ENCODE measurements at places on chromosomes 7 and 10.

GRCh38 chr10:17003151-17003550 lies 126.5 kb downstream of the CUBN start:
- DNase-seq, result peak; percentile 93

- DNase-seq, result peak; percentile 71
These were observed 242.7 kb upstream of the SEMA3C start for GRCh38 chr7:81161451-81162075.

- DNase-seq, result no peak
These were observed 10.5 kb upstream of the GATAD1 start for GRCh38 chr7:92436612-92437445.

DNA sequence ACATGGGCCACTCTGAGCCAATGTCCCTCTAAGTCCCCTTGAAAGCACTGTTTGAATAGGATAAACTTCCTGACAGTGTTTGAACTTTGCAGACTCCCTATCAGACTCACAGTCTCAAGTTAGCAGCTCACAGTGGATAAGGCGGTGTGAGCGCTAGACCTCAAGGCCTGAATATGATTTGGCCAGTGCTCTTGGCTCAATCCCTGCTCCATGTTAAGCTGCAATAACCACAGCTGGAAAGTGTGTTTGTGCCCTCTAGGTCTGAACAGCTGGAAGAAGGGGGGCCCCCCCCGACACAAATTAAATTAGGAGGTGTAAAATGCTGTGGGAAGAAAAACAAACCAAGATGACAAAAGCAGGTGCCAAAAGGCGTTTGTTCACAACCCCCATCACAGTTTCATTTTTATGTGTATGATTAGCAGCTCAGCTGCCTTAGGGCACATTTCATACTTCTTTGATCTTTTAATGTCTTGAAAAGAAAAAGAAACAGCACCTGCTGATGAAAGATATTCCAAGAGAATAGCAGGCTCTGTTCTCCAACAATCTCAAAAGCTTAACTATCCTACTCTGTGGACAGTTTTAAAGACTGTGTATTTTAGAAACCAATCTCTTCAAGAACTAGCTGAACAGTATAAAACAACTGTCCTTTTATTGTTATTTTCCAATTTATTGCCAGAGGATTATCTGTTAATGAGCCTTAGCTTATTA lies 167.6 kb downstream of the SNX13 start:
- DNase-seq, result no peak

DNA sequence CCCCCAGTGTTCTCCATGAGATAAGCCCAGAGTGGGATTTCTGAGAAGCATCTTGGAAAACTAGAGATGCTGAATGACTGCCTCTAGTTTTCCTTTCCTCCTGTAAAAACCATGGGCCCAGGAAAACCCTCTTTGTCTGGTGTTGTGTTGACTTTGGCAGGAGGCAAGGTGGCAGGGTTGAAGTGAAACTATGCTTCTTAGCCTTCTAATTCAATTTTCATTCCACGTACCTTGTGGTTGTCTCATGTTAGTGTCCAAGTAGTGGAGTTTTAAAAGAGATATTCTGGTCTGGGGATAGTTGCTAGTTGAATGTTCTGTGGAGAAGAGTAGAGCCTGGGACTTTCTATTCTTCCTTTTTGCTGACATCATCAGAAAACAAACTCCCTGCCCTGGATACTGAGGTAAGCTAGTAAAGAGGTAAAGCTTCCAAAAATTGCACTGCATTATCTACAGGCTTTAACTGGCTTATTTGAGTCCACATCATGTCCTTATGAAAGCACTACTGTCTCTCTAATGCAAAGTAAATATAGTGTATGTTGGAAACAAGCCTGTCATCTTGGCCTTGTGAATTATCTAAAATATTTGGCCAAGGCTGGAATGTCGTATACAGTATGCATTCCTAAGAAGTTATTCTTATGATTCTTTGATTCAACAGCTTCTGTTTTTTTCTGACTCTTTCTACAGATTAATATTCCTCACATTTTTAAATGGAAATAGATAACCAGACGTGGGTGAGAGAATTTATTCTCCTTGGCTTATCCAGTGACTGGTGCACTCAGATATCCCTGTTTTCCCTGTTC lies at the start of gene OR2F2:
Gene OR2F2 (plus strand): TSS at position 708 of the 800 bp plus-strand sequence. CDS start 0 bp downstream, at position 708.
- peak; percentile 82 for DNase-seq

DNA sequence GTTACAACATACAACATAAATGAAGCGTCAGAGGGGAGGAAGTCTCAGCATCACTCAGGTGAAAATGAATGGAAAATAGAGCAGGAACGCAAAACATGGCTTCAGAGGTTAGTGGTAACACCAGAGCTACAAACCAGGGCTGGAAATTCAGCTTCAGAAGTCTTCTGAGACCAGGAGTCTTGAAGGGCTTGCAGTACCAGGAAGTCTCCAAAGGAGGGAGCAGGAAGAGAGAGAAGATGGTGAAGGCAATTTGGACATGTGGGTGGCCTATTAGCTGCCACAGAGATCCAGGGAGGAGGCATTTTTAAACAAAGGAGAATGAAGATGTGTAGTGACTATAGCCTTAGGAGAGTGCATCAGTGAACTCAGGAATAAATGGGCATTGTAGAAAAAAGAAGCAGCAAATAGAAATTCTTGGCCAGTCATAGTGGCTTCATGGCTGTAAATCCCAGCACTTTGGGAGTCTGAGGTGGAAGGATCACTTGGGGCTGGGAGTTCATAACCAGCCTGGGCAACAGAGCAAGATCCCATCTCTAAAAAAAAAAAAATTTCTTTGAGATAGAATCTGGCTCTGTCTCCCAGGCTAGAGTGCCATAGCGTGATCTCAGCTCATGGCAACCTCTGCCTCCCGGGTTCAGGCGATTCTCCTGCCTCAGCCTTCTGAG lies 9.3 kb upstream of the TET1 start:
- peak; percentile 87 for DNase-seq

GRCh38 chr7:145030754-145031153 lies 194.9 kb upstream of the TPK1 start:
- no peak for DNase-seq

DNA sequence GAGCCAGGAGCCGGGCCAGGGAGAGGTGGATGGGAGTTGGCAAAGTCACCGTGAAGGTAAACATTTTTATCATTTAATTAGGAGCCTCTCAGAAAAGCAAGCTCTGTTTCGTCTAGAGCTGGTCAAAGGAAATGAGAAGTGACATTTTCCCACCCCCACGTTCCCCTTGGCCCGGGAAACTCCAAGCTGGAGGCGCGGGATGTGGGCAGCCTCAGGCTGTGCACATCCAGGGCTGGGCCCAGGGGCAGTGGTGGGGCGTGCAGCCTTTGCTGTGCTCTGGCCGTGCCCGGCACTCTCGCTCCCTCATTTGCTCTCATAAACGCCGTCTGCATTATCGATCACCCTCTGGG lies 135.6 kb upstream of the RET start:
- no peak for DNase-seq

GRCh38 chr7:12557282-12557681 lies 13.2 kb upstream of the SCIN start:
- DNase-seq, result peak; percentile 2

DNA sequence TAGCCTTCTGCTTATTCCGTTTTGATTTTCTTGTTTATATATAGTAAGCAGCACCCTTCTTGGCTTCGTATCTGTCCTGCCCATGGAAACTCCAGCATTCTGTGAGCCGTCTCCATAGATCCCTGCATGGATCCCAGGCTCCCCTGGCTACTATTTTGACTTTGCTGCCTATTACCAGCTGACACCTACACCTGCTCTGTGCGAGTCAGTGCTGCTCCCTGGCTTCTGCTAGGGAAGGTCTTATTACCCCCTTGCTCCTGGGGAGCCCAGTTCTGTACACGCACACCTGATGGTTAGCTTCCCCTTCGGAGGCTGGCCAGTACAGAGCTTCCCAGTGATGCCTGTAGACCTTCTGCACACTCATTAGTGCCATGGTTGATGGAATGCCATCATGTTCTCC lies 35.4 kb downstream of the NACAD start:
- no peak for DNase-seq

DNA sequence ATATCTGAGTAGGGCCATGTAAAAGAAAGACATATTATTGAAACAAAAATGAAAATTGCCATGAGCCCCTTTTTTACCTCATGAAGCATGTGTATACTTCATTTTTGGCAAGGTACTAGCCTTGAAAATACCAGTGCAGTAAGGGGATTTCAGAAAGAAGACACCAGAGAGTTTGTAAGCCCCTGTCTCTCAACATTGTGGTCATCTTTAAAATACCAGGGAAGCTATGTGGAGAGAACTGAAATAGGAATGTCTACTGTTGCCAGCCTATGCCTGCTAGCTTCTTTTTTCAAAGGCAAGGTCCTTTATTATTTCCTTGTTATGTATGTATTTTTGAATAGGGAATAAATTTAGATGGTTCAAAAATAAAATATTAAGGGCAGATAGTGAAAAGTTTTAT lies 57.8 kb downstream of the CASD1 start:
- no peak for DNase-seq

- no peak for DNase-seq
These were observed 13.7 kb upstream of the TSPAN15 start for GRCh38 chr10:69437321-69438259.

GRCh38 chr10:132273966-132274365 lies 33.8 kb downstream of the STK32C start:
- DNase-seq, result no peak

- DNase-seq, result no peak
These were observed 36.7 kb downstream of the ARHGAP22 start for GRCh38 chr10:48568131-48568530.
